ENCODE measurements at places on chromosomes 7 and 10.

- no peak for DNase-seq
These were observed 10.8 kb upstream of the FAM3C start for GRCh38 chr7:121406944-121407343.

DNA sequence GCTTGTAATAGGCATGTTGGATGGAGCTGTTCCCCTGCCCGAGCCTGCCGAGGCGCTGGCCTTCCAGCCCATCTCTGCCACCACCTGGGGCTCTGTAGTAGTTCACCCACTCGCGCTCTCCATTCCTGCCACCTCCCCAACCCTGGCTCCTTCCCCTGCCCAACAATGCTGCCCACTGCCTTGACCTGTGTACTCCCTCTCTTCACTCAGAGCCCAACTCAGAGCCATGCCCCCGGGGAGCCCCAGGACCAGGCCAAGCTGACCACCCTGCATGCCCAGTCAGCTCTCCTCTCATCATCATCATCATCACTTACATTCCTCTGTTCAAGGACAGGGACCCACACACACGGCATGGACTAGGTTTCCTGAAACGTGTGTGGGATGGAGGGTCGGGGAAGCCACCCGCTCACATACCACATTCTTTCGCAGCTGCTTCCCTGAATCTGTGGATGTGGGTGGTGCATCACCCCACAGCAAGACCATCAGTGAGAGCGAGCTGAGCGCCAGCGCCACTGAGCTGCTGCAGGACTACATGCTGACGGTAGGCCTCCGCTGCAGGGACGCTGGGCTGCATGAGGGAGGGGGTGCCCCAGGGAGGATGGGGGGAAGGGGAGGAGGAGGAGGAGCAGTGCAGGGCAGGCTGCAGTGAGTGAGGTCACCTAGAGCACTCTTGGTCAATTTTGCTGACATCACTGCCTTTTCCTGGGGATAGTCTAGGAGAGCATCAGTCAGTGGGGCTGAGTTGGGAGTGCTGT is 15.6 kb downstream of the NACAD start:
- no peak for DNase-seq

- DNase-seq = no peak
These were observed 33.3 kb downstream of the FOXK1 start for GRCh38 chr7:4715410-4715776.

GRCh38 chr10:43126759-43127424 is 11.4 kb upstream of the CSGALNACT2 start:
- DNase-seq = no peak

- DNase-seq = no peak
These were observed 20.1 kb downstream of the SFR1 start for GRCh38 chr10:104142081-104142480.

DNA sequence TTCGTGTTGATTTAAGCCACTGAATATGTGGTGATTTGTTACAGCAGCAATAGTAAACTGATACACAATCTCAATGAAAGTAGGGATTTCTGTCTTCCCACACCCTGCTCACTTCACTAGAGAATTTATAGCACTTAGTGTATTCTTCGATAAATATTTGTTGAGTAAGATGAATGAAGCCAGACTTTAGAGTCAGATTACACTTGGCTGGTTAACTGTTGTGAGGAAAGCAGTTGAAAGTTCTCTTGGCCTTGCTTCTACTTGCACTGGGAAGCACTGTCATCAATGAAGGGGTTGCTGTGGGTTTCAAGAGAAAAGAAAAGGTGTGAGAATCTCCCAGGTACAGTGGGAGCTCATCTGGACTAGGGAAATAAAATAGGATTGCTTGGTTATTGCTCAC is 82.1 kb upstream of the IGFBP3 start:
- DNase-seq = no peak

DNA sequence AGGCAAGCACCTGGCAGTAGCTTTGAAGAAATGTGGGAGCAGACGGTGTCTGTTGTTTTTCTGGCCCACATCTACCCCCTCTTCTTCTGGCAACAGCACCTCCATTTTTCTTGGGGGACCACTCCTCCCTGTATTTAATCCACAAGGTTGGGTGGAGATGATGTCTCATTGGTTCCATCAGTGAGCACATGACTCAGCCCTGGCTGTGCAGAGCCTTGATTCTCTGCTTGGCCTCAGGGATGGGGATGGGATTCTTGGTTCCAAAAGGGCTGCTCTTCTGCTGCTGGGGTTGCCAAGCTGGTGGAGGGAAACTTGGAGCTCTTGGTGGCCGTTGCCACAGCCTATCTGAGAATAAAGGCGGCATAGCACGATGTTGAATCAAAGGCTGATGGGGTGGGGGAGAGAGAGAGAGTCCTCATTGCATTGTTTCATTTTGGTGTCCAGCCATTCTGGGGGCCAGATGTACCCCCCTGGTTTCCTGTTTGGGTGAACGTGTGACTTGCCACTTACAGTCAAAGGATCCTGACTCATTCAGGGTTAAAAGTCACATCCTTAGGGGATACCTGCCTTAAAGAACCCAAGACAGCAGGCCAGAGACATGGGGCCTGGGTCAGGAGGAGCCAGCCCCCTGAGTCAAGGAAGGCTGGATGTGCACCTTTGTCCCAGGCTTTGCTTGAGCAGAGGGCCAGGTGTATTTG is 25.9 kb downstream of the GRK5 start:
- DNase-seq = no peak

- DNase-seq = no peak
These were observed 20.1 kb upstream of the NMT2 start for GRCh38 chr10:15188603-15189002.

GRCh38 chr7:87058744-87059524 is 520 bp downstream of the ELAPOR2 start:
- DNase-seq = no peak

DNA sequence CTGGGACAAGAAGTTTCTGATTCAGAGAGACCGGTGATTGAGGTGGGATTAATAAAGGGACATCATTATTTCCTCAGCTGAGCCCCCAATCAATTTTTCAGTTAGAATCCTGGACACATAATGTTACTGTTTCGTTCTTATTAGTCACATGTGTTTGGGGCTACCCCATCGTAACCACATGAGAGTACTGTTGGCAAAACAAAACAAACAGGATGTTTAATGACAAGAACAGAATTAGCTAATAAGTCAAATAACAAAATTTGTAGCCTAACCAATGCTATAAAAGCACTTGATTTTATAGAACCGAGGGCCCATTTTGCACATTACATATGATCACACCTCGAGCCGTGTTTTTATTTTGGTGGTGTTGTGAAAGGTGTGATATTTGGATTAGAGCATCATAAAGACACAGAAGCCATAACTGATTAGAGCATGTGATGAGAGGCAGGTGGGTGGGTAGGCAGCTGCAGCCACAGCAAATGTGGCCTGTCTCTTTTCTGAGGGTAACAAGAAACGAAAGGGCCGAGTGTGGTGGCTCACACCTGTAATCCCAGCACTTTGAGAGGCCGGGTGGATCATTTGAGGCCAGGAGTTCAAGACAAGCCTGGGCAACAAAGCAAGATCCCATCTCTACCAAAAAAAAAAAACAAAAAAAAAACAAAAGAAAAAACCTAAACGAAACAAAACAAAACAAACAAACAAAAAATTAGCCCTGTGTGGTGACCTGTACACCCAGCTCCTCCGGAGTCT is 1.8 kb upstream of the VWC2 start:
- DNase-seq = no peak

GRCh38 chr10:71735709-71736569 is 16.4 kb upstream of the C10orf105 start:
- peak; percentile 40 for DNase-seq

GRCh38 chr7:128858380-128859231 is 4.0 kb upstream of the ATP6V1F start:
- no peak for DNase-seq

GRCh38 chr10:73873838-73874215 is 528 bp downstream of the CAMK2G start:
- no peak for DNase-seq

DNA sequence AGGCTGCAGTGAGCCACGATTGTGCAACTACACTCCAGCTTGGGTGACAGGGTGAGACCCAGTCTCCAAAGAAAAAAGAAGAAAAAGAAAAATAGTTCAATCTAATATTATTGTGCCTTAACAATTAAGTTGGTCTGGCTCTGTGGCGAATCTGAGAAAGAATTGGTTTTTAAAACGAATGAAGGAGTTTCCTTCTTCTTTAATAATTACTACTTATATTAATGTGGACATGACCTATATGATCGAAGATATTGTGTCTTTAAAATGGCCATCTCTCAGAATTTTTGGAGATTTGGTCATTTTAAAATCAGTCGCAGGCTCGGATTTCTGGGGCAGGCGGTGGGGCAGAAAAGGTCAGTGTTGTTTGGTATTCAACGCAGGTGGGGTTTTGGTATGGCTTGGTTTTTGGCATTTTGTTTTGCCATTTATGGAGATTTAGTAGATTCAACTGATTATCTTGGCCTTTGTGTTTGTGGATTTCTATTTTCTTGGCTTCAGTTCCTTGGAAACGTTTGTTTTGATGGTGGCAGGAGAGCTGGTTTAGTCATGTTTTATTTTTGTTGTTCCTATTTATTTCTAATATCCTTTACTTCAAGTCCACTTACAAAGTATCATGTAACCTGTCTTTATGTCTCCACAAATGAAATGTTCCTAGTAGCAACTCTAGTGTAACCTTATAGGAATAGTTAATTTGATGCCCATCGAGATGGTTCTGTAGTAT is 178.8 kb upstream of the MKLN1 start:
- DNase-seq = no peak

GRCh38 chr10:9762966-9763656 is 1254.6 kb upstream of the CELF2 start:
- no peak for DNase-seq

GRCh38 chr7:27179503-27180430 is 5.3 kb downstream of the HOXA11 start:
- peak; percentile 28 for DNase-seq

DNA sequence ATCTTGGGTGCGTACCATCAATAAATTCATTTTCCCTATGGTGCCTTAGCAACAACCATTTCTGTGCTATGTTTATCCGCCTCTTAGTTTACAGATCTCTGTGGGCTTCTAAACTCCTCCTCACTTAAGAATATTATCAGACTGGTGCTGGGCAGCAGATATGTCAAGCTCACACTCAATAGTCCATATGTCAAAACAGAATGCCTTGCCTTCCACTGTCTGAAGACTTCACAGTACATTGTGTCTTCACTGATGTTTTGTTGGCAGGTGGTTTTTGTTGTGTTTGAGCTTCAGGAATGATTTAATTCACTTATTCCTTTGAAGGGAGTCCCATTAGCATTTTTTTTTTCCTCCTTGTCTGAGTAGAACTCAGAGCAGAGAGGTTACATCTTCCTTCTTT is 419.6 kb downstream of the DNAJB9 start:
- no peak for DNase-seq

DNA sequence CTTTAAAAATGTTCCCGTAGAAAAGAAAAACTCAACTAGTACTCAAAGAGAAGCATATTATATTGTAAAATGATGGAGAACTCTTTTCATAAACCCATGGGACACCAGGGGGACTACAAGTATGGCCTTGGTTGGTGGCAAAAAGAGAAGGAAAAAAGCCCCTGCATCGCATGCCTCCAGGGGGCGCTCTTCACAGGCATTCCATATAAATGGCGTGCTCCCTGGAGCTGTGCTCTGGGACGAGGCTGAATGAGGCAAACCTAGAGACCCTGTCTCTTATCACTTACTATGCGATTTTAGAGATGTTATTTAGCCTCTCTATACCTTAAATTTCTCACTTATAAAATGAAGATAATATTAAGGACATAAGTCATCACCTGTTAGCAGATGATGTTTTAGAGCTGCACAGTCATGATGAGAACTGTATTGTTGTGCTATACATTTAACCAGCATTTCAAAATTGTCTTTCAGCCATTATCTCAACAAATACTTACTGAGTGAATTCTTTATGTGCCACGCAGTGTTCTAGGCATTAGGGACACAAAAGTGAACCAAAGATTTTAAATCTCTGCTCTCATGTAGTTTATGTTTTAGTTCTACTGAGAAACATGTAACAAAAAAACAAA is 105.8 kb downstream of the ARHGAP21 start:
- DNase-seq = no peak

- no peak for DNase-seq
These were observed 49.8 kb upstream of the FGFR2 start for GRCh38 chr10:121648059-121648458.

- no peak for DNase-seq
These were observed 142.2 kb downstream of the TWIST1 start for GRCh38 chr7:18975276-18975675.

GRCh38 chr10:94493463-94493862 is 52.1 kb upstream of the HELLS start:
- DNase-seq = no peak

- no peak for DNase-seq
These were observed 188.6 kb upstream of the LYZL2 start for GRCh38 chr10:30818010-30818660.

DNA sequence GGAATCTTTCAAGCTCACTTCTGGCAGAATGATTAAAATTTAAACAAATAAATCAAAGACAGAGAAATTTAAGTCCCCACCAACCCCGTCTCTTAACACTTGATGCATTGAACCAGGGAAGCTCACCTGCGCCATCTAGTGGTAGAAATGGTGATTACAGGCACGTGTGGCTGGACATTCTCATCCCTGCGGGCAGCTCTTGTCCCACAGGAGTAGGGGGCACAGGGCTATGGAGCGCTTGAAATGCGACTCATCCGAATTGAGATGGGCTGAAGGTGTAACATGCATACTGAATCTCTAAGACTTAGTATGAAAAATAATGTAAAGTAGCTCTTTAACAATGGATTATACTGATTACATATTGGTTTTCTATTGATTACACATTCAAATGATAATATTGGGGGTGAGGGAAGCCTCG is 24.8 kb upstream of the SLIT1 start:
- DNase-seq = peak; percentile 53

- DNase-seq = no peak
These were observed 18.4 kb downstream of the FBXW4 start for GRCh38 chr10:101676565-101676964.

DNA sequence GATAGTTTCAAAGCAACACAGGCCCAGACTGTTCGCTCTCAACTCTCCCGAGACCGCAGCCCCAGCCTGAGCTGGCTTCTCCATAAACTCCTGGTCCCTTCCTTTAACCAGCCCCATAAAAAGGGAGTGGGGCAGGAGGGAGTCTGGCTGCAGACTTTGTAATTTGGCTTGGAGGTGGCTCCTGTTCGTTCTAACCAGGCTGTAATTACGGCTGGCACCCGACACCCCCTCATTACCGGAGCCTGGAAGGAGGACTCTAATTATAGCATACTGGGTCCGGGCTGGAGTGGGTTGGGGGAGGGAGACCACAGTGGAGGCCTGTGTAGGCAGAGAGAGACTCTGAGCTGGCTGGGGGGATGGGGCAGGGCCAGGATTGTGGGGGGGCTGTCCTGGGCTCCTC is 49.7 kb downstream of the UNC5B start:
- DNase-seq = no peak

- no peak for DNase-seq
These were observed 25.2 kb downstream of the ZNF775 start for GRCh38 chr7:150404172-150404804.
